ENCODE measurements at places on chromosomes 11 and 22.

DNA sequence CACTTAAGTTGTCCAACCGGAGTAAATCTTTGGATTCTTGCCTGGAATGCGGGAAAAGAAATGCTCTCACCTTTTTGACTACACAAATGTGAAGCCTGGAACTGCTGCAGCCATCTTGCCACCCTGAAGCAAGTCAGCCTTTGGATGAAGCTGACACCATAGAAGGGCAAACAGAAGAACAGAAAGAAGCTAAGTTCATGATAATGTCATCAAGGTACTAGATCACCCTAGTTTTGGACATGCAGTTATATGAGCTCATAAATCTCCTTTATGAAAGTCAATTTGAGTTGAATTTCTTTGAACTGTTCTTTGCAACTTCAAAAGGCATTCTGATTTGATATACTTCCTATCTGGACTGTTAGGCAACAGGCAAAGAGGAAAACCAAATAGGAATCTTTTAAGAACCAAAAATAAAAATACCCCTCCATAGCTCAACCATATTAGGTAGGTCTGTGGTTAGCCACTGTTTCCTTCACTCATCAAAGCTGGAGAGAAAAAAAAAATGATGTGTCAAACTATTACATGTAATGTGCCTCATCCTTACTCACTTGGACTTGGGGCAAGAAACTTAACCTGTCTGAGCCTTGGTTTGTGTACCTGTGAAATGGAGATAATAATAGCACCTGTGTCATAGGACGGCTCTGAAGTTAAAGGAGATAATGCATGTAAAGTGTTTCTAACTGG lies 91.9 kb downstream of the WT1 start:
- no peak for DNase-seq

DNA sequence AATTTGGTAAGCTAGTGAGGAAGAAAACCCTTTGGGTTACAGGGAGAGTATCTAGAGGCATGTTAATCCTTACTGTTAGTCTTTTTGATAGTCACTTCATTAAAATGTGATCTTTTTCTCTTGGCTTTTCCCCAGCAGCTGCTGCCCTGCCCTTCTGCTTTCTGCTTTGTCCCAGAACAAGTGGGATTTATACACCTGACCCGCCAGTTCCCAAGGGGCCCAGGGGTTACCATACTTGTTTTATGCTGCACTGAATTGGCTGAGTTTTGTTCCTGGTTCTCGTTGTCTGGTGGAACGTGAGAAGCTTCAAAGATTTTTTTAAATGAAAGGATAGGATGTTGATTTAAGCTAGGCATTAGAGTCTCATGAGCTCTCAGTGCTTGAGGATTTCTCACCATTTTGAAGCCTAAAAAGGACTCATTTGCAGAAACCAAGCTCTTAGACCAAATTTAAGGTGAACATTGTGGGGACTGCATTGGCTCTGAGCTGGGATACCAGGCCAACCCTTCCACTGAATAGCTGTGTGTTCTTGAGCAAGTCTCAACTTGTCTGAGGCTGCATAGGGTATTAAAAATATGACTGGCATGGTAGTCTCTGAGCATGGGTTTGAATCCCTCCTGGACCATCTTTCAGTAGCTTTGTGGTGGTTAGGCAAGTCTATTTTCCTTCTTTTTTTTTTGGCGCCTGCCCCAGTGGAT lies 6.6 kb downstream of the LIMK2 start:
- DNase-seq = no peak

GRCh38 chr11:92751594-92751993 lies 217.9 kb upstream of the MTNR1B start:
- DNase-seq = no peak

DNA sequence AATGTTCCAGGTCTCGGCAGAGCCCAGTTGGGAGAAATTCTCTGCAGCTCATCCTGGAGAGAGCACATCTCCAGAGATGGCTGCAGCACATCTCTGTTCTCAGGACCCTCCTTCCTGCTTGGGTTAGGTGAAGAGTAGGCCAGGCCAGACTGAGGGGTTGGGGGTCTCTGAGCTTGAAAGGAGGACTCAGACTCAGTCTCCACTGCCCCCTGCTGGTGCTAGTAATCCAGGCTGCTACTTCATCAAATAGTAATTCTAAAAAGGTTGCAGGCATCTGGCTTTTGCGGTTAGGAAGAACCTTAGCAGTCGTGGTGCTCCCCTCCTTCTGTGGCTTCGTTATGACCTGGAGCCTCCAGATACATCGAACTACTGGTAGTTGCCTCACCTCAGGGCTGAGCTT lies 9.7 kb downstream of the TUB start:
- no peak for DNase-seq

DNA sequence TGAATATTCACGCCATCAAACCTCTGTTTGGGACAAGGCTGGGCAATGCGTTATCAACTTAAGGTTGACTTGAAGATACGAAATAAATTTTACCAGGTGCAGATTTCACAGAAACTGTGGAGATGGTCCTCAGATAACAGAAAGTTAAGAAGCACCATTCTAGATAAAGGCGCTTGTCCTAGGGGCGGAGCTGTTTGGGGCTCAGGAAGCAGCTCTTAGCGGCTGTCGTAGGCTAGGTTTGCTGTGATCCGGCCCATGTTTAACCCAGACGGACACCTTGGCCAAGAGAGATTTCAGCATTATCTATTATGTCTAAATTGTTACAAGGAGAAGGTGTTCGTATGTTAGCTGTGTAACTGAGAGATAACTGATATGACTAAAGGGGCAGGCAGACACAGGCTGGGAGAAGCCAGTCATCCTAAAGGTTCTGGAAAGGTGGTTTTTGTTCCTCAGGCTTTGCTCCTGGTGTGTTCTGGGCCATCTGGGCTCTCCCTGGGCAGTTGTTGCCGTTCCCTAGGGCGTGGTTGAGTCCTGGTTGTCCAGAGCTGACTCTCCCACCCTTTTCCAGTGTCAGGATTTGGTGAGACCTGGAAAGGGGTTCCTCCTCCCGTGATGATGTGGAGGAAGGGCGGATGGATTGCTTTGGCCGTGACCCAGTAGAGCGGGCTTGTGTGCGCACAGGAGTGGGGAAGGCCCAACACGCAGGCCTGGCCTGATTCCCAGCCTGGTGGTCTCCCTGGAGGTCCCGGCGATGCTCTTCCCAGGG lies 25.8 kb downstream of the TPCN2 start:
- no peak for DNase-seq

- DNase-seq = no peak
Observed at GRCh38 chr11:10824888-10825287, 16.2 kb upstream of the EIF4G2 start.

- DNase-seq = no peak
Observed at GRCh38 chr22:22243033-22243680, 1.4 kb upstream of the VPREB1 start.

- DNase-seq = no peak
Observed at GRCh38 chr11:65585396-65586246, 9.8 kb downstream of the EHBP1L1 start.

DNA sequence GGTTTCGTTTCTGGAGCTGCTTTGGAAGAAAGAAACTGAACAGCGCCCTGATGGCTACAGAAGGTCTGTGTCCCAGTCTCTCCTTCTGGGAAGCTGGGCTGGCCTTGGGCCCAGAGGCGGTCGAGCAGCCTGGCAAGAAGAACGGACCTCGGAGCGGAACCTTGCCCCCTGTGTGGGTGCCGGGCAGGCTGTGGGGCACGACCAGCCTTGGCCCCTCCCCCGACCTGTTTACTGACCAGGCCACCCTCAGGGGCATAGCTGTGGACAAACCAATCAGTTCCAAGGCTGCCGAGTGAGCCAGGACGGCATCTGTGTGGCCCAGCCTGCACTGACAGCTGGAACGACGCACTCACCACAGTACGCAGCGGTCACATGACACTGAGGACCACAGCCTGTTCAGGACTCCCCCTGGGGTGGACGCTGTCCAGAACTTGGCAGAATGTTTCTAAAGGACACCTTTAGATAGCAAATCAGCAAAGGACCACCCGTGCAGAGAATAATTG lies 7.2 kb downstream of the PIM3 start:
- no peak for DNase-seq

DNA sequence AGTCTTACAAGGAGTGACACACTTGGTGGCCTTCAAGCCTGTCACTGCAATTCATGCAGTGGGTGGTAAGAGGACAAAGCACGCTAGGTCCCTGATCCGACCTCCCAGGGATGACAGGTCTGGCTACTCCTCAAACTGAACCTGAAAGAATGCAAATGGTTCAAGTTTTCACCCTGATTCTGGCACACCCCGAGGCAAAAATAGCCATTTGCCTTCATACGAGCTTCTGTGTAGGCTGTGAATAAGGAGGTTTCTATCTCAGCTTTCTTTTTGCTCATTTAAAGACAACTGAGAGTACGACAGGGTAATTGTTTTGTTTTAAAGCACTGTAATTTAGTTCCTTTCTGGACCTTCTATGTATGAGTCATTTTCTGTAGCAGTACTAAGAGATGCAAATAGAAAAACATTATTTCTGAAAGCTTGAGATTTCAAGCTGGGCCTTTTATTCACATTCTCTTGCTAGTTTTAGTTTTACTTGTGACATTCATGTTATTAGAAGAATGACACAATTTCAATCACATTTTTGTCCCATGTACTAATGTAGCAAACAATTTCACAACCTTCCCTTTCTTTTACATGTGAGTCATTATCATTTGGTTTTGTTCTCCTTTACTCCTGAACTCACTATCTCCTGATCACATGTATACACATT lies 56.6 kb upstream of the FDX1 start:
- DNase-seq = no peak

DNA sequence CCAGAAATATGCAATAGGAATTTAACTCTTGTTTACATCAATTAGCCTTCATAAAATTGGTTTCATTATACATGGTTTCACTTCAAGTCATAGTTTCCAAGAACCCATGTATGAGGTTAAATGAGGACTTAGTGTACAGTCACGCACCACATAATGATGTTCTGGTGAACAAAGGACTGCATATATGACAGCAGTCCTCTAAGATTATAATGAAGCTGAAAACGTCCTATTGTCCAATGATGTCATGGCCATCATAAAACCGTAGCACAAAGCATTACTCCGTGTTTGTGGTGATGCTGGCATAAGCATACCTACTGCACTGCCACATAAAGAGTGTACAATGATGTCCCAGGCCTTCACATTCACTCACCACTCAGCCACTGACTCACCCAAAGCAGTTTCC lies 31.1 kb downstream of the SMCO4 start:
- no peak for DNase-seq

Measured in T1000 (cell line).